ENCODE measurements at places on chromosomes 16 and 17.

DNA sequence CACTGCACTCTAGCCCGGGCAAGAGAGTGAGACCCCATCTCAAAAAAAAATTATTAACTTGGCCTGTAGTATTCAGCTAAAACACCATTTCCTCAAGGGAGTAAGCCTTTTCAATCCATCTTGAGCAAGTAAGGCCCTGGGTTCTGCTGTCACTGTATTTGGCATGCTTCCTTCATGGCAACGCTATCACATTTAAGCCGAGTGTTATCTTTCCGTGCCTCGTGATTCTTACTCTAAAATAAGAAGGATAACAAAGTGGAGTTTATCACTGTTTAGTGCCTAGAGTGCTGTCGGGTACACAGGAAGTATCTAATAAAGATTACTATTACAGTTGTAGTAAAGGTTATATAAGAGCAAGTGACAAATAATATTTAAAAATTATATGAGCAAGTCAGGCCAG, 8.8 kb downstream of the VPS53 start:
- no peak for DNase-seq

DNA sequence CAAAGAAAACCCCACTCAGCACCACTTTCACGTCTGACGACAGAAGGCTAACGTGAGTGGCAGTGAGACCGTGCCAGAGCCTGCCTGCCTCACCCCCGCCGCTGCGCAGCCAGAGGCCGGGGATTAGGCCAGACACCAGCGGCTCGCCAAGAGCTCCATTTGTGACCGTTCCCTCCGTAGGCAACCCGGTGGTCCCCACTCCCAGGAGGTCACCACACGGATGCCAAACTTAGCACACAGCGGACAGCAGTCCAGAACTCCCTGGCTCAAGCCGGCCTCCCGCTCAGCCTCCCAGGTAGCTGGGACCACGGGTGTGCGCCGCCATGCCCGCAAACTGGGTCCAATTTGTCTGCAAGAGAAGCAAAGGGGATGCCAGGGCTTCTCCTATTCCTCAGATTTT, 104.6 kb downstream of the ANKRD11 start:
- DNase-seq = no peak

GRCh38 chr17:31566247-31566991, 174.9 kb downstream of the RAB11FIP4 start:
- no peak for DNase-seq

- DNase-seq = no peak
Observed at GRCh38 chr17:56912105-56912999, 1.5 kb downstream of the TRIM25 start.

- DNase-seq = no peak
Observed at GRCh38 chr17:50618941-50619340, 15.7 kb upstream of the ABCC3 start.

DNA sequence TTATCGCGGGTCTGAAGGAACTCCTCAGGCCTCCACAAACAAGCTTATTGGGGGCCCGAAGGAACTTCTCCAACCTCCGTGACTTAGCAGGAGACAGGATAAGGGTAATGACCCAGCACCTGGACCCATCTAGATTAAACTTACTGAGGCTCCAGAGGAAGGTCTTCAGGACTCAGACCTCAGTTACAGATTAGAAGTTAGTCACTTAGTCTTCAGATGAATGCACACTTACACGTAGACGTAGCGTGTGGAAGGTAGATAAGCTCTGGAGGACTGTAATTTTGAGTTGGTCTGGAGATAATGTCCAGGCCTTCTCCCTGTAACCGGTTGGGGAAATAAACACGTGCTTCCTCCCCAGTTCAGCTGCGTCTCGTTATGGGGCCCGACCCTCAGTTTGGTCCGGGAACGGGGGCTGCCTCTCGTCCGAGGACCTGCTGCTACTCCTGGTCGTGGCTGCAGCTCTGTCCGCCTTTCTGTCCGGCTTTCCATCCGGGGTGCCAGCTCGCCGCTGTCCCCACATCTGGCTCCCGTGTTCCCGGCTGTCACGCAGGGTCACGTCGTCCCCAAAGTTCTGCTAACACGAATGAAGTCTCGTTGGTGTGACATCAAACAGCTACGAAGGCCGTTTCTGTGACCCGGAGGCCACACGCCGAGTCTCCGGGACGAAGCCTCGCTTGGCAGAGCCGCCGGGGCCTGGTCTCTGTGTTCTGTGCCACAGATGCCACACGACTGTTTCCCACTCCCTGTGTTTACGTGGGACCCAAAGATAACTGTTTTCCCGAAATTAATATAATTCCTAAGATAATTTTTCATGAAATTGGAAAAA, 11.8 kb upstream of the SECTM1 start:
- DNase-seq = no peak

DNA sequence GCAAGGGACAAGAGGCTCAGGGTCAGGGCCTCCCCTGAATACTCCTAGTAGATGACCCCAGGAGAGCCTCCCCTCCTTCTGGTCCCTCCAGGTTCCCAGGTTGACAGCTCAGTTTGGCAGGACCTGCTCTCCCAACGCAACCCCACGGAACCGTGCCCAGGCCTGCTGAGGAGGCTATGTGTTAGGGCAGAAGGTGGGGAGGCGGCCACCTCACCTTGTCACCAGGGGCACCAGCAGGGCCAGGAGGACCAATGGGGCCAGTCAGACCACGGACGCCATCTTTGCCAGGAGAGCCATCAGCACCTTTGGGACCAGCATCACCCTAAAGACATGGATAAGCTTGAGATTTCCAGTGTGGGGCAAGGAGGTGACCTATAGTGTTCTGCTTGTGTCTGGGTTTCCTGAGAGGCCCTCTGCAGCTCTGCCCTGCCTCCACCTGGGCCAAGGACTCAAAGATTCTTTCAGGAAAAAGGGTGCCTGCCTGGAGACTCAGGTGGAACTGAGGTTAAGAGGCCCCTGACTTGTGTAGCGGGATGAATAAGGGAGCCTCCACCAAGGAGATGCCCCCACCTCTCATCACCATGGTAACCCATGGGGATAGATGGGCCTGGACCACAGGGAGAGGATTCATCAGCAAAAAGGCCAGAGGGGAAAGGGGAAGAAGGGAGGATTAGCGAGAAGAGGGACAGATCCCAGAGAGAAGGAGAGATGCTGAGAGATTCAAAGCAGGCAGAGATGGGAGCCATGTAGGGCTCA, 10.7 kb downstream of the COL1A1 start:
- DNase-seq = no peak

- DNase-seq = no peak
Observed at GRCh38 chr17:77341069-77341541, 200.3 kb downstream of the SEC14L1 start.

DNA sequence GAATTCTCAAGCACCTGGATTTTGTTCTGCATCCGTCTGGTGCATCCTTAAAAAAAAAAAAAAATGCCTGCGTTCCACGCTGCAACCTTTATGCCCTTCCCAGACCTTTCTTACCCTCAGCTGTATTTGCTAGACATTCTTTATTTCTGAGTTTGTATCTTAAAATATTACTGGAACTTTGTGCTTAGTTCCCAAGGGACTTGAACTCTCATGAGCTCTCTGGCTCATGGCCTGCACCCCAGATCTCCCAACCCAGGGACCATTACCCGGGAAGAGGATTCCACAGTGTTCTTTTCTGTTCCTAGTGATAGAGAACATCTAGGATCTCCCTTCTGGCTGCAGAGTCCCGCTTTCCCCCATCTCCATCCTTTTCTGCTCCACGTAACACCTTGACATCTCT, 28.9 kb upstream of the CLEC18A start:
- no peak for DNase-seq

GRCh38 chr17:6532441-6532885, 23.9 kb downstream of the PITPNM3 start:
- no peak for DNase-seq

DNA sequence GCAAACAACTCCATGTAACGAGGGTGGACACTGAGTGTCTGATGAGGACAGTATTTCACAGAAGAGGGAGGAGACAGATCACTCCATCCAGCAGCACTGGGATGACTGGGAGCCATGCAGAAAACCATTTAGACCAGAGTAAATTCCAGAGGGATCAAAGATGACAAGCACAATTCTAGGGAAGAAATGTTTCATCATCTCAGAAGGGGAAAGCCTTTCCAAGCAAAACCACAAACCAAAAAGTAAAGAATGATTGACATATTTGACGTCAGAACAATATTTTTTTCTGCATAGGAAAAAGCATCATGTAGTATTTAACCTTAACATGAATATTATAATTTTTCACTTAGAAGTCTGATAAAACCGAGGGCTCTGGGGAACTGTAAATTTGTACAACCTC, 4.8 kb downstream of the DNASE1 start:
- DNase-seq = no peak

DNA sequence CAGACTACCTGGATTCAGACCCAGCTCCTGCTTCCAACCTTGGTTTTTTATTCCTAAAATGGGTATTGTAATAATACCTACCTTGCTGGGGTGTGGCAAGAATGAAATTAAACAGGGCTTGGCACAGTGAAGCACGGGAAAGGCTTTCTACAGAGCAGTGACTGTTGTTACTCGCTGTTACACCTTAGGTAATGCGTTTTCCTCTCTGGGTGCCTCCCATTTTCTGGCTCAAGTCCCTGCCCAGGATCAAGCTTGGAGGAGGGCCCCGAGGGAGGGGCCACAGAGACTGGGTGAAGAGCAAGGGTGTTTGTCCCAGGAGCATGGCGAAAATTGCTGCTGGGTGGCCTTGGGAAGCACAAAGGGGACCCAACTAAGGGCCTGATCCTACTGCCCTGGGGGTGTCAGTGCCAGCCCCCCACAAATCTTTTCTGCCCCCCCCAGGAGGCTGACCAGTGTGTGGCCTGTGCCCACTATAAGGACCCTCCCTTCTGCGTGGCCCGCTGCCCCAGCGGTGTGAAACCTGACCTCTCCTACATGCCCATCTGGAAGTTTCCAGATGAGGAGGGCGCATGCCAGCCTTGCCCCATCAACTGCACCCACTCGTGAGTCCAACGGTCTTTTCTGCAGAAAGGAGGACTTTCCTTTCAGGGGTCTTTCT, 13.3 kb downstream of the MIEN1 start:
- no peak for DNase-seq

- DNase-seq = no peak
Observed at GRCh38 chr17:64183815-64184214, 53.9 kb upstream of the ERN1 start.

DNA sequence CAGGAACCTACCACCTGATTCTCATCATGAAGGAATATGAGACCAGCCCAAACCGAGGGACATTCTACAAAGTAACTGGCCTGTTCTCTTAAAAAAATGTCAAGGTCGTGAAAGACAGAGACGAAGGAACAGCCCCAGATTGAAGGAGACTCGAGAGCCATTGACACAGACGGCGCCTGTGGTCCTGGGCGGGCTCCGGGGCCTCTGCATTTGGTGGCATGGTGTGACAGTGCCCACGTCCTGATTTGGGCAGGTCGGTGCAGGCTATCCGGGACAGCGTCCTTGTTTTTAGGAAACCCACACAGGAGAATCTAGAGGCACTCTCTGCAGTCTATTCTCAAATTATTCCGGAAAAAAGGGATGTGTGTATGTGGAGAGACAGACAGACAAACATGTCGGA, 64.1 kb downstream of the ADCY9 start:
- no peak for DNase-seq

GRCh38 chr17:44920565-44920940, 5.3 kb upstream of the GFAP start:
- no peak for DNase-seq

DNA sequence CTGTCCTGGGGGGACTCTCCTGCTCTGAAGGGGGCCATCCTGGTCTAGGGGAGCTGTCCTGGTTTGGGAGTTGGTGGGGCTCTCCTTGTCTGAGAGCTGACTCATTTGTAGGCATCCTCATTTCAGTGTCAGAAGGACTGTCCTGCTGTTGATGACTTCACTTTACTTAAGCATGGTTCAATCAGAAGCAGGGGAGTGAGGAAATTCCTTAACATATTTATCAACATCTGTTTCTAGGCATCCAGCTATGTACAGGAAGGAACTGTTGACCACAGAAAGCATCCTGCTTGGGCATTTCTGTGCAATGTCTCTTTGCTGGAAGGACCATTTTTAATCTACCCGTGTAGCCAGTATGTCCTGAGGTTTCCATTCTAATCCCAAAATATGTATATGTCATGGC, 502.7 kb upstream of the HSBP1 start:
- no peak for DNase-seq

DNA sequence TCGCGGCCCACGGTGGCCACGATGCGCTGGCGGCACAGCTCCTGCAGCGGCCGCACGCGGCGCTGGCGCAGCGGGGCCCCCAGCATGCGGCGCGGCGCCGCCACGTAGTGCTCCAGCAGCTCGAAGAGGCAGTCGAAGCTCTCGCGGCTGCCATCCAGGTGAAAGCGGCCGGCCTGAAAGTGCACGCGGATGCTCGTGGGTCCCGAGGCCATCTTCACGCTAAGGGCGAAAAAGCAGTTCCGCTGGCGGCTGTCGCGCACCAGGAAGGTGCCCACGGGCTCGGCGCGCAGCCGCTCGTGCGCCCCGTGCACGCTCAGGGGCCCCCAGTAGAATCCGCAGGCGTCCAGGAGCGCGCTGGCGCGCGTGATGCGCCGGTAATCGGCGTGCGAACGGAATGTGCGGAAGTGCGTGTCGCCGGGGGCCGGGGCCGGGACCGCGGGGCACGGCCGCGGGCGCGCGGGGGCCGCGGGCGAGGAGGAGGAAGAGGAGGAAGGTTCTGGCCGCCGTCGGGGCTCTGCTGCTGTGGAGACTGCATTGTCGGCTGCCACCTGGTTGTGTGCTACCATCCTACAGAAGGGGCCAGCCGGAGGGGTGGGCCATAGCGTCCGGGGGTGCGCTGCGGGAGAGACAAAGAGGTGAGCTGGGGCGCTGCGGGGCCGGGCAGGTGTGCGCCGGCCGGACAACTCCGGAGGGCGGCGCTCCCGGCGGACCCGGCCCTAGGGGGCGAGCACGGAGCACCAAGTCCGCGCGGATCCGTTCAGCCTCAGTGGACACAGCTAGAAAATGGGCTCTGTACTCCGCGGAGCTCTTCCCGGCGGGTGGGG, 879 bp downstream of the SOCS1 start:
- no peak for DNase-seq

DNA sequence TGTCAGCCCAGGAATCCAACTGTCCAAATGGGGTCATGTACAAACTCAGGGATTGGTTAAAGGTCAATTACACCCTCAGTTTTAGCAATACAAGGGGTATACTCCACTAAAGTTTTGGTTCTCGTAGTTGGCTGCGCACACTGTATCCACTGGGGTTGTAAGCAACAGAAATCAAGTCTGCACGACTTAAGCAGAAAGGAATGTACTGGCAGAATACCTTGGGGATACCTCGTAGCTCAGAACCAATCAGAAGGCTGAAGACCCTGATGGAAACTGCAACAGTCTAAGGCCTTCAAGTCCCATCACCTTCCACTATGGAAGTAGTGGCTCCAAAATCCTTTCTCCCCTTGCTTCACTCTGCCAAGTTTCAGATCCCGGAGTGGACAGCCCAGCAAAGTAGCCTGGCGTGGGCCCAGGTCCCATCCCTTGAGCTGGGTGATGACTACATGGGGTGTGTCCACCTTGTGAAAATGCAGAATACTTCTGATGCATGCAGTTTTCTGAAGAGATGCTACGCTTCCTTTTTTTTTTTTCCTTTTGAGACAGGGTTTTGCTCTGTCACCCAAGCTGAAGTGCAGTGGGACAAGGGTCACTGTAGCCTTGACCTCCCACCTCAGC, 21.1 kb upstream of the RPH3AL start:
- no peak for DNase-seq
